ENCODE measurements at places on chromosomes 11 and 22.

DNA sequence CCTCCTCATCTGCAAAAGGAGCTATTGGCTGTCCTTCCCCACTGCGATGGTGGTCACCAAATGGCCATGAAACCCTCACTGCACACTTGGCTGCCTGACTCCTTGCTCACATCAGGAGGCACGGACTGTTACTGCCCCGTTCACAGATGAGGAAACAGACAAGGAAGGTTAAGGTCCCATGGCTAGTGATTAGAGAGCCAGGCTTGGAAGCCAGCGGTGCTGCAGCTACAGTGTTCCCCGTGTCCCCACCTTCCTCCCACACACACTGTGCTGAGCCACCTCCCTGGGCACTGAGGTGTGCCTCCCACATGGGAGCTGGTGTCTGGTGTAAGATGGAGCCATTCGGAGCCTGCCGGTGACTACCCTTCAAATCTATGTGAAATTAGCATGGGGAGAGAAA, 2.6 kb downstream of the ARHGAP8 start:
- no peak for DNase-seq

- no peak for DNase-seq
Observed at GRCh38 chr11:36098087-36098486, 154.2 kb downstream of the LDLRAD3 start.

DNA sequence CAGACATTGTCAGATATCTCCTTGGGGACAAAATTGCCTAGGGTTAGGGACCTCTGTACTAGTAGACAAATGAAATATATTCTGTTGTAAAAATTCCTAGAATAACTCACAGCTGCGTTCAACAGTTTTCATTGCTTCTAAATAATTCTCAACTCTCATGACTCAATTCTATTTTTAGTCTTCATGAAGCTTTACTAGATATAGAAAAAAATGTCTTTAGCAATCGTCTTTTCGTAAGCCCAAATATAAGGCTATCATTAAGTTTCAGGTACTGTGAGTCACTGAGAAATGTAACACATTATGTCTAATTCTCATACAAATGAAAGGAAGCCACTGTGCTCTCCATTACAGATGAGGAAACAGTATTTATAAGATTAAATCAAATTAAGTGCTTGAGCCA, 6.4 kb downstream of the MMP12 start:
- DNase-seq = no peak

GRCh38 chr22:46966495-46966845, 204.0 kb downstream of the TBC1D22A start:
- DNase-seq = no peak

GRCh38 chr22:45628515-45628914, 43.1 kb upstream of the ATXN10 start:
- DNase-seq = no peak

DNA sequence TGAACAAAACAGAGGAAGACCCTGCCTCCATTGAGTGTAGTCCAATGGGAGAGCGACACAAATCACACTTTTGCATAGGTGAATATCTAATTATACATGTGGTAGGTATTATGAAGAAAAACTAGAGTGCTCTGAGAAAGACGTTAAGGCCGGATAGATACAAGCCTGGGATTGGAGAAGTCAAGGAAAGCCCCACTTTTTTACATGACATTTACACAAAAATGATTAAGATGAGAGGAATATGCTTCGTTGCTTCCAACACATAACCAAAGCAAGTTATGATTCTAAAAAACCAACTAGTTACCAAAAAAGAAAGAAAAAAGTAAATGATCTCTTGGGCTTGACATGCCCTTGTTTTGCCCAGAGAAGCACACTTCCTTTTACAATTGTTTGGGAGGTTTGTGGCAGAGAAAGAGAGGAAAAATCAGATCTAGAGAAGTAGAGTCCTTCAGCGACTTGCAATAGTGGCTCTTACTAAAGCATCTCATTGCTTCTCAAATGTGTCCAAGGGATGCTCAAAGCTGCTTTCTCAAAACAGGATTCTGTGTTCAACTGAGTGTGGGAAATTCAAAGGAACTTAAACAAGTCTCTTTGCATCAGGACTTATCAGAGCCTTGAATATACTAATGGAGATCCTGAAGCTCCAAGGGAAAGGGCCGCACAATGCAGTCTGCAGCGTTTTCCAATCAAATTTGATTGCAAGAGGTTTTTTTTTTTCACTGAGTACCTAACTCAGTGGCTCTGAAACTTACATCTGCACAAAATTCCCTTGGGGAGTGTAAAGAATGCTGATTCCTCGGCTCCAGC, 38.8 kb downstream of the FLI1 start:
- DNase-seq = no peak

DNA sequence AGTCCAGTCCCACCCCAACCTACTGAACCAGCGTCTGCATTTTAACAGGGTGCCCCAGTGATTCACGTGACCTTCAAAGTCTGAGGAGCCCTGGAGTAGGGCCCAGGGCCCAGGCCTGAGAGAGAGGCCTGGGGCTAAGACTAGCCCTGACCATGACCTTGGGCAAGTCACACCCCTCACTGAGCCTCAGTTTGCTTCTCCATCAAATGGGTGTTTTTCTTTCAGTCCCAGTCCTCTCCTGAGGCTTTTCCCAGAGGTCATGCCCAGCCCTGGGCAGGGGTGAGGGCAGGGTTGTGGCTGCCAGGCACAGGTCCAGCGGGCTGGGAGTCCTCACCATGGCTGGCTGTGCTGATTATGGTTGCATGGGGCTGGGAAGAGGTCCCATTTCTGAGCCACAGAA, 33.0 kb upstream of the GCAT start:
- no peak for DNase-seq

DNA sequence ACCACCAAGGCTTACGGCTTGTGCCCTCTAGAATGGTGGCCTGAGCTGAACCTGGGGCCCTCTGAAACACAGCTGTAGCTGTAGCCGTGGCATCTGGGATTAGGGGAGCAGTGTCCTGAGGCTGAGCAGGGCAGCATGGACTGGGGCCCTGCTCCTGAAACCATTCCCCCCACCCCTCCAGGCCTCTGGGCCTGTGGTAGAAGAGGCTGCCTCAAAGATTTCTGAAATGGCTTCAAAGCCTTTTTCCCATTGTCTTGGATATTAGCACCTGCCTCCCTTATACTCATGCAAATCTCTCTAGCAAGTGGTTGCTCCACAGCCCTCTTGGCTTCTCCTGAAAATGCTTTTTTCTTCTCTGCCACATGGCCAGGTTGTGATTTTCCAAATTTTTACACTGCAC, 106.9 kb downstream of the CTNND1 start:
- DNase-seq = no peak

- DNase-seq = peak; percentile 76
Observed at GRCh38 chr11:123478352-123478987, 48.4 kb downstream of the GRAMD1B start.

DNA sequence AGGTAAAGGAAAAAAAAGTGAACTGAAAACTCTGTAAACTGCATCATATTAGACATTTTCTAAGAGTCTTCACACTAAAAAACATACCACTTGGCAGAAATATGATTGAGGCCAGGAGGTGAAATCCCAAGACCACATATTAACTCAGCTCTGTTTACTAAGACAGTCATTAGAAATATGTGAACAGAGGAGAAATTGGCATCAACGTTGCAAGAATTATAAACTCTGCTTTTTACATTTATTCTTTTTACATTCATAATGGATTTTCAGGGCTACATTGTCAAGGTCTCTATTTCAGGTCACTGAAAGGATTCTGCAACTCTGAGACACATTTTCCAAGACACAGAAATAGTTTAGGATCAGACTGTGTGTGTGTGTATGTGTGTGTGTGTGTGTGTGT, 1364.0 kb downstream of the LRRC4C start:
- no peak for DNase-seq

DNA sequence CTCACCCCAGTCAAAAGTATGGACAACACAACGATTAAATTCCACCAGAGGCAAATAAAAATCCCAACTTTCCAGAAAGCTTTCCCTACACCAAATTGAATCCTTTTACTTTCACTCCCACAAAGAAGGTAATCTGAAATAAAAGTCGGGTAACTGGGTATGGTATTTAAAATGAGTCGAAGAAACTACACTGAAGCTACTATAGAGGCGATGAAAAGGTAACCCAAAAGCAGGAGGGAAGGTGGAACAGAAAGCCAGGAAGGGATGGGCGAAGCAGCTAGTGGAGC, 1.1 kb downstream of the PICALM start:
- no peak for DNase-seq

- DNase-seq = no peak
Observed at GRCh38 chr11:64711956-64712362, 11.0 kb downstream of the NRXN2 start.

DNA sequence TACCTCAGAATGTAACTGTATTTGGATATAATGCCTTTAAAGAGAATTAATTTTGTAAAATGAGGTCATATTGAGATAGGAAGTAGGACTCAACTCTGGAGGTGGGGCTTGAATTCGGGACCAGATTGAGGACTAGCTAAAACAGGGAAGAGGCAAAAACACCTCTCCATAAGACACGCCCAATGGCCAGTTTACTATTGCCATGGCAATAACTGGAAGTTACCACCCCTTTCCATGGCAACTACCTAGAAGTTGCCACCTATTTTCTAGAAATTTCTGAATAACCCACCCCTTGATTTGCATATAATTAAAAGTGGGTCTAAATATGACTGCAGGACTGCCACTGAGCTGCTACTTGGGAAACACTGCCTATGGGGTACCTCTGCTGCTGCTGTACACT, 206.4 kb downstream of the TTC28 start:
- DNase-seq = no peak

- no peak for DNase-seq
Observed at GRCh38 chr11:67299471-67300191, 3.7 kb upstream of the SSH3 start.

DNA sequence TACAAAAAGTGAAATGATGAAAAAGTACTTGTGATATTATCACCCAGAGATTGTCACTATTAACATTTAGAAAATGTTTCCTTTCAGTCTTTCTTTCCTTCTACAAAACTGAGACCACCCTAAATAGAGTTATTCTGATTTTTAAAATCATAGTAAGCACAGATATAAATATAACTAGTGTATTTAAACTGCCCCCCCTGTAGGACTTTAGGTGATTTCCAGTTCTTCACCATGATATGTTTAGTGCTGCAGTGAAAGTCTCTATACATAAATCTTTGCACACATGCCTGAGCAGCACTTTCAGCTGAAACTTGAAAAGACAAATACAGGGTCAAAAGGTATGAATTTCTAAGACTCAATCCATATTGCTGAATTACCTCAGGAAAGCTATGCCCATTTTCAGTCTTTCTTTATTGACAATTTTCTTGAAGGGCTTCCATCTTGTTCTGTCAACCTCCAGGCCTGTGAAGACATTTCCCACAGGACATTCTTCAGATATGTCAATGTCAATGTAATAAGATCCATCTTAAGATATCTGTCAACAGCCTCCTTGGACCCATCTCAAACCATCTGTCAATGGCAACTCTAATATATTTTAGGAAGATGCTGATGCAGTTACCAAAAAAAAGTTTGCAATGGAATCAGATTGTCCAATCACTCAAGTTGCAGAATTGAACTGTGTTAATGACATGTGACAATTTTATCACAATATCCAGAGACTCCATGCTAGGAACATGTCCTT, 30.8 kb upstream of the LDLRAD3 start:
- no peak for DNase-seq

GRCh38 chr11:114209904-114210303, 86.3 kb upstream of the NNMT start:
- no peak for DNase-seq

DNA sequence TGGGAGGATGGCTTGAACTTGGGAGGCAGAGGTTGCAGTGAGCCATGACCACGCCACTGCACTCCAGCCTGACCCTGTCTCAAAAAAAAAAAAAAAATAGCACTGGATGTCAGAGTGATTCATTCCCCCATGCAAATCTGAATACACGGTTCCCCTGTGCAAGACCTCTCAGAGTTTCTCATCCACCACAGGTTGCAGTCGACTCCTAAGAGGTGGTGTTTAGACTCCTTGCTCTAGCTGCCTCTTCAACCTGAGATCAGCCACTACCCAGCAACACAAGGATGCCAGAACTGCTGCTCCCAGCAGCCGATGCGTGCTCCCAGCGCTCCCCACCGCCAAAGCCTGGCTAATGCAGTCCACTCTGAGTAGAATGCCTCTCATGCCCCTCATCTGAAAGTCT, 97.5 kb downstream of the PARVA start:
- no peak for DNase-seq

DNA sequence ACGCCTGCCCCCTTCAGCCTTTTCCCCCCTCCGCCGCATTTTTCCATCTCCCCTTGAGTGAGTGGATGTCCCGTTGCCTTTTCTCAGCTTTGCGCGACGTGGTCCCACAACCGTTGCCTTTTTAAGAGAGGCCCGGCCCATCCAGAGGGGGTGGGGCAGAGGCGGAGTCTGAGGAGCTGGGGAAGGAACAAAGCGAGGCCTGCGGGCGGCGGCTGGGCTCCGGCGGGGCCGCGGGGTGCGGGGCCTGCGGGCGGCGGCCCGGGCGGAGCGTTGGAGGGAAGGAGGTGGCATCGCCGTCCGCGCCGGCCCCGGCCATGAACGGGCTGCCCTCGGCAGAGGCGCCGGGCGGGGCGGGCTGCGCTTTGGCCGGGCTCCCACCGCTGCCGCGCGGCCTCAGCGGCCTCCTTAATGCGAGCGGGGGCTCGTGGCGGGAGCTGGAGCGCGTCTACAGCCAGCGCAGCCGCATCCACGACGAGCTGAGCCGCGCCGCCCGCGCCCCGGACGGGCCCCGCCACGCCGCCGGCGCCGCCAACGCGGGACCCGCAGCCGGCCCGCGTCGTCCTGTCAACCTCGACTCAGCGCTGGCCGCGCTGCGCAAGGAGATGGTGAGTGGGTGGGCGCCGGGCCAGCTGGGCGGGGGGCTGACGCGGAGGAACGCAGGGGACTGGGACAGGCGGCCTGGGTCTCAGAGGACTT, at the start of gene FAM89B:
Gene FAM89B (plus strand): TSS at position 183 of the 696 bp plus-strand sequence. CDS start 132 bp downstream, at position 315.
- no peak for DNase-seq

DNA sequence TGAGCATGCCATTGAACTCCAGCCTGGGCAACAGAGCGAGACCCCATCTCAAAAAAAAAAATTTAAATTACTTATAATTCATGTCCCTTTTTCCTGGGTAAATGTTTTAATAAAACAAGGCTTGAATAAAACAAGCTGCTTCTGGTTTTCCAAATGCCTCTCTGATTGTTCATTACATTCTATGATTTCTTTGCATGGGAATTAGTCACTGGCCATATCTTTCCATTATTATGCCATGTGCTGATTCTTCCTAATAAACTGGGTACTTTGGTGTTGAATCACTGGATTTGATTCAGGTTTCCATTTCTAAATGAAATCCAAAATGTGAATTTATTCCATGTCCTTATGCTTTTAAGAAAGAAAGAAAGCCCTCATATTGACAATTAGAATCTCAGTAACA, 42.6 kb downstream of the ZNF215 start:
- DNase-seq = no peak

- no peak for DNase-seq
Observed at GRCh38 chr22:19039796-19040280, 82.4 kb downstream of the DGCR2 start.

All from NCI-H2081 treated with DMSO at 0.1 percent for 48 hours (cell line).